ENCODE measurements at places on chromosomes 12 and 14.

- DNase-seq, result no peak
Observed at GRCh38 chr12:88662961-88663360, 82.7 kb upstream of the KITLG start.

DNA sequence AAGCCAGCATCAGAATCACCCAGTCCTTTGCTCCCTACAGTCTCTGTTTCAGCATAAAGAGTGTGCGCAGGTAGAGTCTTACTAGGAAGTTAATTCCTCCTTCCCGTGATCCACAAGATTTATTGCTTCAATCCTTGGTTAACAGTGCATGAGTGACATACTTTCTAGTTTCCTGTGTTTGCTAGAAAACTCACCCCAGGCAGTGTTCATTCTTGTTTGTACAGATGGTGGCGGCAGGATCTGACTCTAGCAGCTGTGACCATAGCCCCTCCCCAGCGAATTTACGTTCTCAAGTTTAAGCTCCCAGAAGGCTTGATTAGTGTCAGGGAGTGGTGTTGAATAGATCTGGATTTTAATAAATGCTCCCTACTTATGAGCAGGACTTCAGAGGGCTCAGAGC, 75.9 kb upstream of the ANO2 start:
- no peak for DNase-seq

GRCh38 chr14:28630100-28630499, 136.5 kb upstream of the FOXG1 start:
- no peak for DNase-seq

- DNase-seq, result no peak
Observed at GRCh38 chr12:45575823-45576475, 153.6 kb upstream of the ARID2 start.

- no peak for DNase-seq
Observed at GRCh38 chr14:50018201-50018932, 98.0 kb downstream of the VCPKMT start.

DNA sequence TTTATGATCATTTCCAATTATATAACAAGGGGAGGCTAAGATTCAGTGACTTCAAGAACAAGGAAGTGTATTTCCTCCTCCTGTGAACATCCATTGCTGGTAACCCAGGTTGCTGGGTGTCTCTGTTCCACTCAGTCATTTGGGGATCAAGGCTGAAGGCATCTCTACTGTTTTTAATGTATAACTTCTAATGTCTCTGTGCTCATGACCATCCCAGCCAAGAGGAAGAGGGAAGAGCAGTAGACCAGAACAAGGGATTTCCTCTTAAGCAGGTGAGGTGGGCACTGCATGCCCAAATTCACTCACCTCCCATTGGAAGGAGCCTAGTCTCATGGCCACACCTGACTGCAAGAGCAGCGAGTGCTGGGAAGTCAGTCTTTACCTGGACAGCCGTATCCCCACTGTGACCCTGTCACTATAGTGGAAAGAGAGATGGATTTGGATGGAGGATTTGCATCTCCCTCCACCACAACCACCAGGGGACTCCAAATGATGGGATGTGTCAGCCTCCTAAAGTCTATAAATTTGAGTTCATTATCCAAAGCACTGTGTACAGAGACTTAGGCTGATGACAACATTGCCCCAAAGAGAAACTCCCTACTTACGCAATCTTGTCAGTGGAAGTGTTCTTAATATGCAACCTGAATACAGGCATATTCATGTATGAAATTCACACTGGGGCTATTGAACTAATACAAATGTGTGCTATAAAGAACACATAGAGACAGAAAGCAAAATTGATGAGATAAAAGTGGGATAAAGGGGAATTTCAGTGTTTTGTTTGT, 368.7 kb downstream of the TMEM132D start:
- DNase-seq, result no peak

GRCh38 chr12:43378448-43378847, 173.6 kb downstream of the ADAMTS20 start:
- no peak for DNase-seq

GRCh38 chr14:67482231-67483164, 6.0 kb downstream of the TMEM229B start:
- no peak for DNase-seq

- no peak for DNase-seq
Observed at GRCh38 chr12:90979951-90980350, 24.8 kb downstream of the EPYC start.

DNA sequence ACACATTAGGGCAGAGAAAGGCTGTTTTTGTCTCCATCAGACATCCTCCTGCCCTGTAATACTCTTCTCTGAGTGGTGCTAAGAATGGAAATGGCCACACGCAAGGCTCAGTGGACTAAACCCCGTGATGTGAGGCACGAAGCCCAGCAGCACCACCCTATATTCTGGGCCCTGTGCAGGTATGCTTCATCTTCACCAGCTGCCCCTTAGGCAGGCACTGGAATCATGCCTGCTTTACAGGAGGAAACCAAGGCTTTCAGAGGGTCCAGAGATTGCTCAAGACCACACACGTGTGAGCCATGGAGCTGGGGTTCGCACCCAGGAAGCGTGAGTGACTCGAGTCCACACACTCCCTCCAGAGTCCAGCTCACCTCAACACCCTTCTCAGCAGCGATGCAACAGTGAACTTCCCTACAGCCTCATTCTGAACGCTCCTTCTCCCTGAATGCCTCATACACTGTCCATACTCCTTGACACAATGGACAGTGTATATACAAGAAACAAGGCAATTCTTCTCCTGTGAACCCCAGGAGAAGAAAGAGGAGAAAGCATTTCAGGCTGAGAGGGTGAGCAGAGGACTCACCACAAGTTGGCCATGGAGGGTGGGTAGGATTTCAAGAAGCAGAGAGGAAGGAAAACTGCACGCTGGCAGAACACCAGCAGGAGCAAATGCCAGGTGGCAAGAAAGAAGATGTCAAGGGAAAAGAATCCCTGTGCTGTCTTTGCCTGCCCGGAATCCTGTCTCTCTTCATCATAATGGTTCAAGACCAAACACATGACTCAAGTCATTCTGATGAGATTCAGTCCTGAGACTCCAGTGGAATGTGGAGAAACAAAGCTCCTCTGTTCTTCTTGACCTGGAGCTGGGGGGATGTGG, 39.1 kb downstream of the NT5DC3 start:
- DNase-seq, result no peak

DNA sequence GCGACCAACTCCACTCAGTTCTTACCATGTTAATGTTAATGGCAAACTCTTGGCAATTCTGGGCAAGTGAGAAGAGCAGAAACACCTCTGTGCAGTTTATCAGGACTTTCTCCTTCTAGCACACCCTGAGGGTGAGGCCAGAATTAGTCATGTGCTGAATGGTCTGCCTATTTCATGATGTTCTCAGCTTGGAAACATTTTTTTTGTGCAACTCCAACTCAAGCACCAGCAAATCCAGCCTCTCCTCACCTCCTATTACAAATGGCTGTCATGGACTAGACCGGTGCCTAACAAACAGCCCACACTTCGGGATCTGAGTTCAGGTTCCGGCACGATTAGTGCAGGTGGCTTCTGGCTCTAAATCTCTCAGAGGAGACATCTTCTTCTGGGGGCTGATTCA, 246.0 kb downstream of the ZFP36L1 start:
- no peak for DNase-seq

GRCh38 chr14:59301354-59301753, 112.9 kb downstream of the DAAM1 start:
- no peak for DNase-seq

DNA sequence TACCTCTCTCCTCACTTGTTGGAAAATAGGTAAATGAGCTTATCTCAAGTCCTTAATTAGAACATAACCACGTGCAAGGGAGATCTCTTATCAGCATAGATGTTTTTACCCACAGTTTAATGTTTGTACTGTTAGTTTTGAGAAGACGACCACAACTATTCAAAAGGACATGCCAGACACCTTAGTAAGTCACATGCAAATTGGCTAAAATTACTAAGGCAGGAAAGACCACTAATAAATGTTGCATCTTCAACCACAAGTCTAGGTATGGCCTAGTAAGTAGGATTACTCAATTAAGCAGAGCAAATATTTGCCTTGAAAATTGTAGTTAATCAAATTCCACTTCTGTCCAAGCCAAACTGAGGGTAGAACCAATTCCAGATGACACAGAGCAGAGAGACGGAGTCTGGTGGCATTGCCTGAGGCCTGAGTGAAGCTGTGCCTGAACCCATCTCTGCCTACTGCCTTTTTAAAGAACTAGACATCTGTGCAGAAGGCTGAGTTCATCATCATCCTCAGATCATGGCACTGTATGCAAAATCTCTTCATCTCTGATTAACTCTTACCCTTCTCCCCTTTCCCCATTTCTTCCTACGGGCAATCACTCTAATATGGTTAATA, 29.7 kb upstream of the CHST11 start:
- DNase-seq, result no peak

All from activated CD4-positive, alpha-beta T cell treated with anti-CD3 and anti-CD28 coated beads for 1 hour (primary cell).